AG04450 (cell line): ENCODE measurements at places on chromosomes 1 and 21.

DNA sequence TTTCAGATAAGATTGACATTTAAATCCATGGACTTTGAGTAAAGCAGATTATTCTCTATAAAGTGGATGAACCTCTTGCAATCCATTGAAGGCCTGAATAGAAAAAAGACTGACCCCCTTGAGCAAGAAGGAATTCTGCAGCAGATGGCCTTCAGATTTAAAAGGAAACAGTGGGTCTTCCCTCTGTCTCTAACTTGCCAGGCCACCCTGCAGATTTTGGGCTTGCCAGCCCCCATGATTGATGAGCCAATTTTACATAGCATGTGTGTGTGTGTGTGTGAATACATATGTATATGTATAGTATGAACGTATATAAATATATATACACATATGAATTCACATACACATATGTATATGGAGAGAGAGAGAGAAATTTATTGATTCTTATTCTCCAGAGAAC lies 113.4 kb downstream of the GRIK1 start:
- DNase-seq: no peak

- DNase-seq: no peak
These were observed 2.8 kb upstream of the TFF2 start for GRCh38 chr21:42353623-42354022.

GRCh38 chr1:156525071-156525501 lies 24.5 kb upstream of the MEF2D start:
- no peak for DNase-seq

DNA sequence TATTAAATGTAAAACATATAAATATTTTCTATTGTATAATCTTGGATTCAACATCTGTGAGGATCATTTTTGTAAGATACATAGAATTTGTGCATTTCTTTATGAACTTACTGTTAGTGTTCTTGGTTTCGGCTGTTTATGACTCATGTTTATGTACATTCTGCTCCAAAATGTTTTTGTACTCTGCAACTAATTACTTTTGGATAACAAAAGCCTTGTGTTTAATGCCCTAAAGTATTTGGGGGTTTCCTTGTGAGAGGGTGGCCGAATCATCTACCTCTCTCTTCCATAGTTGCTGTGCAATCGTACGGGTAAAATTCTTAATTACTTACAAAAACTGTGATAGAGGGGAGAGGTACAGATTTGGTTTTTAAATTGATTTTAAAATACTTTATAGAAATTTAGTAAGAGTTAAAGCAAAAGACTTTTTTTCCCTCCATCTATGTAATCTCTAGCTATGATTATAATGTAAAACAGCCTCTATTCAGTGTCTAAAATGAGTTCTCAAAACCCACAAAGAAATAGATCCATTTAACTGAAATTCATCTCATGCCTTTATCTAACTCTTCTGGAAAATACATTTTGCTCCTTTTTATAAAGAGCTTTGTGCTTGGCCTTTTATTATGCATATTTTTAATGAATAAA lies 38.7 kb upstream of the LRRC8C start:
- DNase-seq: no peak

DNA sequence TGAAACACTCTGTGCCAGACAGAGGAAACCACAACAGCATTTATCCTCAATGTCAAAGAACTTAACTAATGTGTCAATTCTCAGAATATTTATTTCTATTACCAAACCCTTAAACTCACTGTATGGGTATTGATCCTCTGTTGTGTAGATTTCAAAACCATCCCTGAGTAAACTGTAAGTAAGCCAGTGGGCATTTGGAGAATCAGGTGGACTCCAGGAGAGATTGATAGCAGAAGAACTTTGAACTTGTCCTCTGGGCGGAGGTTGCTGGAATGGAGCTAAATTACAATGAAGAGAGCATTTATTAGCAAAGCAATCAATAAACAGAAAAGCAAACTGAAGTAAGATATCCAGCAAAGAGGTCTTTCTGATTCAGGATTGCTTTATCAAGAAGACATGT lies 216.1 kb downstream of the USH2A start:
- DNase-seq: no peak

GRCh38 chr1:45412899-45413298 lies 72.7 kb upstream of the MUTYH start:
- DNase-seq: no peak

- no peak for DNase-seq
These were observed 86.0 kb upstream of the TLR5 start for GRCh38 chr1:223228931-223229528.

GRCh38 chr1:83760226-83761021 lies 238.5 kb downstream of the TTLL7 start:
- DNase-seq: no peak

- DNase-seq: peak; percentile 27
These were observed 36.2 kb upstream of the F13B start for GRCh38 chr1:197103300-197103699.

GRCh38 chr1:152089014-152089674 lies at the start of gene TCHHL1:
TSS of gene TCHHL1 (minus strand) at chr1:152089064. CDS start at chr1:152088143, 921 bp downstream.
- no peak for DNase-seq

DNA sequence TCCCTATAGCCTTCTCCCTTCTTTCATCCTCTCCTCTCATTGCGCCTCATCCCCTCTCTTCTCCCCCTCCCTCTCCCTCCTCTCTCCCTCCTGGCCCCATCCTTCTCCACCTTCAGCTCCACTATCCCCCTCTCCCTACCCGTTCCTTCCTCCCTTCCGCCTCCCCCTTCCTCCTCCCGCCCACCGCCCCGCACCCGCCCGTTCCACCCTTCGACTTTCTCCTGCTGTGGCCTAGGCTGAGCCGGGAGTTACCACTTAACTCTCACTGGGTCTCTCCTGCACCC lies 1.6 kb downstream of the NPR1 start:
- DNase-seq: no peak

DNA sequence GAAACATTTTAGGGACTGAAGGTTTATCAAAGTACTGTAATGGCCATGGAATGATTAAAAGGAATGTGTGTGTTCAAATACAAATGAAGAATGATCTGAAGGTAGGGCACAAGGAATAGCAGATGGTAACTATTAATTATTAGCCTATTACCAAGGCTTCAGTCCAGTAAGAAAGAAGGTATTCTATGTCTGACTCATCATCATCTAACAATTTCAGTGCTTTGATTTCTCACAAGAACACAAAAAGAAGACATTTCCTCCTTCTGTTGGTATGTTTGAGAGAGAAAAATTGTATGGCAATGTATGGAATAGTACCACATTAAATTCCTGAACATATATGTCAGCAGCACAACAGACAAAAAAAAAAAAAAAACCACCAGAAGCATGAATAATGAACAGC lies 57.5 kb downstream of the TYW3 start:
- DNase-seq: no peak

GRCh38 chr1:47855230-47855629 lies 142.0 kb downstream of the TRABD2B start:
- DNase-seq: no peak

DNA sequence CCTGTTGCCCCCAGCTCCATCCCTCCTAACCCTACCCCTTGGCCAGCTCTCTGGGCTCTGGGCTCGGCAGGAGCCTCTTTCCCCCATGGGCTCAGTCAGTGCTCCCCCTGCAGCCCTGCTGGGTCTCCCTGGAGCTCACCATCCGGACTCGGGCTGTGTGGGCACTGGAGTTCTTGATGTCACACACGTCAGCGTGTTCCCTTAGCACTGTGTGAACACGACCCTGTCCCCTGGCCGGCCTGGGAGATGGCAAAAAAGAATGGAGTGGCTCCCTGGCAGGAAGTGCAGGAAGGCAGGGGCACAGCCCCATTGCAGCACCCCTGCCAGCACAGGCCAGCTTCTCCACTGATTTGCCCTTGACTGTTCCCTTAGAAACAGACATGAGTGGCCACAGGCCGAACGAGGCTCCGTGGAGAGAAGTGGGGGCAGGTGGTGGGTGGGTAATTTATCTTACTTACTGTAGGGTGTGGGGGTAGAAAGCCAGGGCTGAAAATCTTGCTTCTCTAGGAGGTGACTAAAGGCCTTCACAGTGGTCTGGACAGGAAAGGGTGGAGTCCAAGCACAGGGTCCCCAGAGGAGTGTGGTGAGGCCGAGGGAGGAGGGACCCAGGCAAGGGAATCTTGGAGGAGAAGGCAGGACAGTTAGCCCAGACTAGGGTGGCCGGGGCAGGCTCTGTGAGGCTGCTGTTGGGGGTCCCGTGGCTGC lies 381.7 kb upstream of the VAMP3 start:
- DNase-seq: no peak

DNA sequence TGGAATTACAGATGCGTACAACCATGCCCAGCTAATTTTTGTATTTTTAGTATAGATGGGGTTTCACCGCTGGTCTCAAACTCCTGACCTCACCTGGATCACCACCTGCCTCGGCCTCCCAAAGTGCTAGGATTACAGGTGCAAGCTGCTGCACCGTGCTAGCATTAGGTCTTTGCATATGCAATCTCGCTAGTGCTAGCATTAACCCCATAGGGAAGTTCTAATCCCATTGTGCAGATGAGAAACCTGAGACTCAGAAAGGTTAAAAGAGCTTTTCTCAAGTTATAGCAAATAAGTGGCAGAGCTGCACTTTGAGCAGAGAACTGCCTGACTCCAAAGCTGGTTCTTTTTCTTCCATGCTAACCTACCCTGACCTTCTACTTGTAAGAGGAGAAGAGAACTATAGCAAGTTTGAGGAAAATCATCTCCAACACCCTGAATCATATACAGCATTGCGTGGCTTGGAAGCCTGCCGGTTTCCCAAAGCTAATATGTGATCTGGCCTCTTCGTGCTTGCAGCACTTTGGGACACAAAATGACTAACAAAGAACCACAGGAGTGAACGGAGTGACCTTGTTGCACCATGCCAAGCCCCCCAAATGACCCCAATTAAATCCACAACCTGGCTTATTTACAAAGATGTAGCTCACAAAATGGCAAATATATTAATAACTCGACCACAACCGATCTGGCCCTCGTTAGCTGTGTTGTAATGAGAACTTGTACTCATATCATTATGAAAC lies 185.1 kb downstream of the TM2D1 start:
- no peak for DNase-seq

- DNase-seq: no peak
These were observed 203.1 kb downstream of the NFIA start for GRCh38 chr1:61285371-61285885.

DNA sequence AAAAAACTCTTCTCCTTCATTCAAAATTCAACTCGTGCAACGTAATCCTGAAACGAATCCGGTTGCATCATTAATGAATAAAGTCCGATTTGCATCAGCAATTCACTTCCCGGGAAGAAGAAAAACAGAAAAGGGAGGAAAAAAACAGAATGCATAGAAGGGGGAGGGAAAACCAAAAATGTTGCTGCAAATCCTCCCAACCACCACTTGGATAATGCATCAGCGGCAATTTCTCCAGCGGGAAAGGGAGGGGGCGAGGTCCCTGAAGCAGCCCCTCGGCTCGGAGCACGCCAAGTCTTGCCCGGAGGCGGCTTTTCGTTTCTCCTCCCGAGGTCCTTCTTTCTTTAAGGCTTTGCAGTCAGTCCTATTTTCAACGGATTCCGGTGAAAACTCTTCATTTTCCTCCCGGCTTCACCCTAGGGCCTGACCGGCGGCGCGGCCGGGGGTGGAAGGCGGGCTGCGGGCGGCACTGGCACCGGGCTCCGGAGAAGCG lies 723 bp downstream of the CDC42BPA start:
- DNase-seq: no peak

DNA sequence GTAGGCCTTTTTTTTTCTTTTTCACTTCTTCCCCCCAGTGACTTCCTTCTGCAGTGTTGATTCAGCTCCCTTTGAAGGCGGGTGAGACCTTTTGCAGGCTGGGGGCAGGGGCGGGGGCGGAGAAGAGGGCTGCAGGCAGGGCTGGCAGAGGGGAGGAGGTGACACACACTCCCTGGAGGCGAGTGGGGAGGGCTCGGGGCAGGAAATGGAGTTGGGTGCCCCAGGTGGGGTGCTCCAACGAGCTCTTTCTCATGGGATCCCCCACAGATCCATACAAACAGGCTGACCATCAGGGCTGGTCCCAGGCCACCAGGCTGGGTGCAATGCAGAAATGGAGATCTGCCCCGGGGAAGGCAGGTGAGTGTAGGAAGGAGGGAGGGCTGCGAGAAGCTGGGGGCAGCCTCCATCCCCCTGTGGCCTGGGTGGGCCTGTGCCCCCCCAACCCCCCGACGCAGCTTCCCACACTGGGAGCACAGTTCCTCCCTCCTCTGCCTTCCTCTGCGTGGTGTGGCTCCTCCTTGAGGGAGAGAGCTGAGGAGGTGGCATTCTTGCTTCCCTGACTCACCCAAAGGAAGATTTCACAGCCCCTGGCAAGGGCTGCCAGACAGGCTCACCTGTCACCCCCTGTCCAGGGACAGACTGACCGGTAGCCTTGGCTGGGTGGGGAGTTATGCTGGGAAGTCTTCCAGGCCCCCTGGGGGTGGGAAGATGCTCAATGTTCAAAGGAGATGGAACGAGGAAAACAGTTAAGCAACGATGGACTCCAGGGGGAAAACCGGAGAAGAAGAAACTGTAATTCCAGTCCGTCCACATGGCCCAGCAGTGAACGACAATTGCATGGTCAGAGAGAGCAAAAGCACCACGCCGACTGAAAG lies 7.1 kb upstream of the ITGB2 start:
- no peak for DNase-seq

DNA sequence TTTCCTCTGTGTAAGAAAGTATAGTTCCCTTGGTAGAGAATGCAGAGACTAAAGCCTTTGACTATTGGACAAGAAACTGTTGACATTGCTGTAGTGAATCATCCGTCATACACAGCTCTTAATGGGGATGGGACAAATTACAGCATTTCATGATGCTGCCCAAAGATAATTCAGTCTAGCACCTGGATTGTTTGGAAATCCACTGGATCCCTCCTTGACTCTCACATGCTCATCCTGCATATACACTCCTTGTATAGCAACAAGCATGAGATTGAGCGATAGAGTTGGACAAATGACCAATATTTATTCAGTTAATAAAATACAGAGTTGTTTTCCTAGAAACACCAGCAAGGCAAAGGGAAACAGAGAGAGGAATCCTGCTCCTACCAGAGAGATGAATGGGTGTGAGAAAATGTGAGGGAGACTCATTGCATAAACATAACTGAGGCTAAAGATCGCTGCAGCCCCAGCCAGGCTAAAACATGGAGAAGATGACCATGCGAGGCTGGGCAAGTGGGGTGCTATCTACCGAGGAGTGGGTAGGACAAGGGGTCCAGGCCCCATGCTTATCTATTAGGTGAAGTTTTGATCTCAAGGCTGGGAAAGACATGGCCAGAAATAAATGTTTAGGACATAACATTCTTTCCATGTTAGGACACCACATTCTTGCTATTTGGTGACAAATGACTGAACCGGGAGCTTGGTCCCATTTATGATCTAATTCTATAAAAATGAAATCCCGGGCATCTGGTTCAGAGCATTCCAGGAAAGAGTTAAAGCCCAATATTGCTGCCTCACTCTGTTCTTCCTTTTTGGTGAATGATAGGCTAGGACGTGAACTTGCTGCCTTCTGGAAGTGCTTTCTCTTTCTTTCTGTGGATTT lies 153.2 kb downstream of the TGFB2 start:
- no peak for DNase-seq

GRCh38 chr1:95582191-95582590 lies 348.2 kb downstream of the RWDD3 start:
- no peak for DNase-seq

- DNase-seq: no peak
These were observed 70.1 kb upstream of the GORAB start for GRCh38 chr1:170461762-170462384.

- DNase-seq: no peak
These were observed 19.9 kb downstream of the CRYAA start for GRCh38 chr21:43188592-43189210.
